Neural crest cell (in vitro differentiated cells): ENCODE measurements at places on chromosomes 5 and 9. TPM values are rescaled to one million over a fixed set of nuclear protein-coding genes. Genes with fewer than 3 reads are reported as not detected.

The ASS1 gene
- 4.0 and 4.5 TPM in 2 replicates for total RNA-seq

The ENTPD8 gene
- 0.12 and 0.14 TPM in 2 replicates for total RNA-seq

The SPINK6 gene
- total RNA-seq, result not detected in 2 replicates

The LCN15 gene
- not detected in 2 replicates for total RNA-seq

- no peak overlapping the region for H3K4me3 ChIP-seq
- H3K36me3 ChIP-seq, result peaks cover 2% of the 10 kb centered on the region
- no peak for DNase-seq
- no peak overlapping the region for H3K27ac ChIP-seq
These were observed 986.5 kb upstream of the WWC1 start for GRCh38 chr5:167304834-167305469.

GRCh38 chr9:4922730-4923129 is 62.3 kb upstream of the JAK2 start:
- no peak overlapping the region for H3K4me3 ChIP-seq
- no peaks in the 10 kb centered on the region for H3K4me1 ChIP-seq
- no peak overlapping the region for H3K27ac ChIP-seq
- H3K27me3 ChIP-seq, result no peaks in the 10 kb centered on the region

- no peak overlapping the region for H3K4me3 ChIP-seq
- no peak overlapping the region for H3K27ac ChIP-seq
- peaks cover 18% of the 10 kb centered on the region for H3K4me1 ChIP-seq
- no peak for DNase-seq
- H3K36me3 ChIP-seq, result no peaks in the 10 kb centered on the region
These were observed 206.3 kb downstream of the GABBR2 start for GRCh38 chr9:98502311-98502975.

- H3K36me3 ChIP-seq, result peaks cover 2% of the 10 kb centered on the region
- H3K27me3 ChIP-seq, result no peaks in the 10 kb centered on the region
- no peak for DNase-seq
- no peak overlapping the region for H3K4me3 ChIP-seq
These were observed 22.7 kb downstream of the CHD1 start for GRCh38 chr5:98905857-98906688.

DNA sequence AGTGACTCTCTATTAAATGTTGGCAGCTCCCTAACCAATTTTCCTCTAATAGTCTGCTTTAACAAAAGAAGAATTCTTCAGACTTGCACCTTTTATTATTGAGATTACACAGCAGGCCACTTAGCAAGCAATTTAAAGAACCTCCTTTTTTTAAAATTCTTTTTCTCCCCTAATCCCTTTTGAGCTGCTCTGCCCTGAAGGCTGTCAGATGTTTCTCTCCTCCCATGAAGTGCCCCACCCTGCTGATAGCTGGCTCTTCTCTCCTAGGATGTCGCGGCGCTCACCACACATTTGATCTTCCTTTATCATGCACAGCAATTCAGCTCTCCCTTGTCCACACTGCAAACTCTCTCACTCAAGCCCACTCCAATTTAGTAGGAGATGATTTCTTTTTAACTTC is 1471.1 kb upstream of the ACO1 start:
- H3K27ac ChIP-seq, result no peak overlapping the region
- no peaks in the 10 kb centered on the region for H3K27me3 ChIP-seq
- no peaks in the 10 kb centered on the region for H3K36me3 ChIP-seq
- DNase-seq, result no peak
- H3K4me1 ChIP-seq, result peaks cover 5% of the 10 kb centered on the region
- no peak overlapping the region for H3K4me3 ChIP-seq

DNA sequence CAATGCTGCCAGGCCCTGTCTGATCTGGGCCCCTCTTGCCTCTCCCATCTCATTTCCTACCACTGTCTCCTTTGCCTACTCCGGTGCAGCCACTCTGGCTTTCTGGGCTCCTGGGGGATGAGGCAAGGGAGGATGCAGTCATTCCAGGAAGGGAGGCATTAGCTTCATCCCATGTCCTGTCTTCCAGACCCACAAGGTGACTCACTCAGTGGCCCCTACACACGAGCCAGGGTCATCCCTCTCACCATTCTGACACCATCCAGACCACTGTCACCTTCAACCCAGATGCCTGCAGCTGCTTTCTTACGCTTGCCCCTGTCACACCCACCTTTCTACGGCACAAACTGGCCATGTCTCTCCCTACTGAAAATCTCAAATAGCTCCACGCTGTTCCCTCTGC is 19.1 kb downstream of the ACSL6 start:
- H3K4me1 ChIP-seq, result no peaks in the 10 kb centered on the region
- DNase-seq, result no peak
- H3K36me3 ChIP-seq, result no peaks in the 10 kb centered on the region
- no peaks in the 10 kb centered on the region for H3K27me3 ChIP-seq
- no peak overlapping the region for H3K27ac ChIP-seq

DNA sequence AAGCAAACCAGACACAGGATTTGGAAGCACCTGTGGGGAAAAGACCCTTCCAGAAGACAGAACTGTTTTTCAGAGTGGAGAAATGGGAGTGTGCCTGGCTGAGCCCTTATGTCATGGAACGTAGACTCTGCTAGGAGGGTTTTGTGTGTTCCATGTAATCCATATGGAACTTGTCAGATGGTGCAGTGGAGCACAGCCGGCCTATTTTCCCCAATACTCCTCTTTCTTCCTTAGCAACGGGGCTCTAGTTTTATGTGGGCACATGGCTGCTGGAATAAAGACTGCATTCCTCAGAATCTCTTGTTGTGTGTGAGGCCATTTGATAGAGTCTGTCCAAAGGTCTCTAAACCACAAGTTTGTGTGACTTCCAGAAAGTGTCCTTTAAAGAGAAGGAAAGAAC is 284.0 kb downstream of the DRD1 start:
- H3K4me3 ChIP-seq, result no peak overlapping the region
- no peak for DNase-seq
- no peaks in the 10 kb centered on the region for H3K36me3 ChIP-seq
- no peak overlapping the region for H3K27ac ChIP-seq
- no peaks in the 10 kb centered on the region for H3K4me1 ChIP-seq

- no peak overlapping the region for H3K27ac ChIP-seq
- H3K27me3 ChIP-seq, result peaks cover 28% of the 10 kb centered on the region
- H3K4me3 ChIP-seq, result no peak overlapping the region
- no peaks in the 10 kb centered on the region for H3K36me3 ChIP-seq
- H3K4me1 ChIP-seq, result peaks cover 36% of the 10 kb centered on the region
These were observed 2.6 kb downstream of the SH3RF2 start for GRCh38 chr5:145938776-145939539.

DNA sequence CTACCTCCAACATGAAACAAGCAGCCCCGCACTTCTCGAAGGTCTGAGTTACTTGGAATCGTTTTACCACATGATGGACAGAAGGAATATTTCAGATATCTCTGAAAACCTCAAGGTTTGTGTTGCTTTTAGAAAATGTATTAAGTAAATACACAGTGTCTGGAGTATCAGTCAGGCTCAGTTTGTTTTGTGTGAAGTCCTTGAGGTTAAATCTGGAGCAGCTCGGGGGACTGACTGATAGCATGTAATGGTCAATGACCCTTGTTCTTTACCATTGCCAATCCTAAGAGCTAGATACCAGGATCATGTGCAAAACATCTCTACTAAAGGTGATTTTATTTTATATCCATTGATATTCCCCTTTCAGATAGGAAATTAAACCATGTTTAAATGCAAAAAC is 26.9 kb upstream of the LNPEP start:
- H3K27me3 ChIP-seq, result no peaks in the 10 kb centered on the region
- no peak overlapping the region for H3K4me3 ChIP-seq
- DNase-seq, result no peak
- peaks cover 6% of the 10 kb centered on the region for H3K4me1 ChIP-seq

DNA sequence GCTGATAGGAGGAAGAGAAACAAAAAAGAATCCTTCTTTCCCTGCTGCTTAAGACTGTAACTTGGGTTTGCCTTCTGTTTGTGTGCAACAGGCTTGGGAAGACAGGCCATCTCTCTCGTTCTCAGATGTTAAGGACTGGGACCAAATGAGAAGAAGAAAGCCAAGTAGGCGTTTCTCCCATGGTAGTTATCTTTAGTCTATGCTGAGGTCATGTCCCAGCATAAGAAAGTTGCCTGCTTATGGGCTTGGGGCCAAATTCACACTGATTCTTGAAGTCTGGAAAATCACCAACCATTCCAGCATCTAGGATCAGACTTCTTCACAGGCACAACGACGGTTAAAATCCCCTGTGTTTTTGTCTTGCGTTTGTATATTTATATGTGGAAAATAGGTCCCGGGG is 44.2 kb upstream of the PALM2AKAP2 start:
- no peak overlapping the region for H3K27ac ChIP-seq
- no peaks in the 10 kb centered on the region for H3K36me3 ChIP-seq
- H3K4me1 ChIP-seq, result no peaks in the 10 kb centered on the region
- H3K4me3 ChIP-seq, result no peak overlapping the region

GRCh38 chr9:130973686-130974281 is 34.7 kb upstream of the FIBCD1 start:
- no peak overlapping the region for H3K4me3 ChIP-seq
- H3K4me1 ChIP-seq, result peaks cover 14% of the 10 kb centered on the region
- no peaks in the 10 kb centered on the region for H3K36me3 ChIP-seq
- no peak overlapping the region for H3K27ac ChIP-seq
